ENCODE measurements at places on chromosomes 5 and 9. TPM values are rescaled to one million over a fixed set of nuclear protein-coding genes. Genes with fewer than 3 reads are reported as not detected.

The FOXD4 gene
- total RNA-seq: 0.25 TPM

The ANKRD18A gene
- total RNA-seq: not detected

The SLC36A3 gene
- total RNA-seq: not detected

The SLC34A3 gene
- total RNA-seq: not detected

The FOXD4L5 gene
- total RNA-seq: under 0.01 TPM

The TRUB2 gene
- 25.1 TPM for total RNA-seq

The SLC6A3 gene
- total RNA-seq: not detected

The SPATA31A3 gene
- not detected for total RNA-seq

The SLC4A9 gene
- under 0.01 TPM for total RNA-seq

The RIOK2 gene
- total RNA-seq: 12.6 TPM

The PAEP gene
- total RNA-seq: not detected

The KLF9 gene
- 26.4 TPM for total RNA-seq

The CNTNAP3B gene
- 361 TPM for total RNA-seq

The PCDHGA4 gene
- 1.3 TPM for total RNA-seq

The ELAVL2 gene
- 1.3 TPM for total RNA-seq

The DNAJB5 gene
- 4.8 TPM for total RNA-seq

The GPRIN1 gene
- total RNA-seq: 2.9 TPM

The MEGF10 gene
- 0.16 TPM for total RNA-seq

The DHFR gene
- total RNA-seq: 20.6 TPM

The PCDHGB6 gene
- total RNA-seq: 1.6 TPM

The CNTFR gene
- not detected for total RNA-seq

The GARIN3 gene
- not detected for total RNA-seq

The SNCAIP gene
- 30.0 TPM for total RNA-seq

The RNF208 gene
- 0.16 TPM for total RNA-seq

The SVEP1 gene
- total RNA-seq: 1.4 TPM

The RGMB gene
- total RNA-seq: 10.2 TPM

The LHX3 gene
- total RNA-seq: not detected

The SLC24A2 gene
- not detected for total RNA-seq

The C5orf34 gene
- total RNA-seq: 3.9 TPM

The SLC25A2 gene
- total RNA-seq: 0.16 TPM

The LEAP2 gene
- under 0.01 TPM for total RNA-seq

The LTC4S gene
- not detected for total RNA-seq

The CCDC192 gene
- total RNA-seq: not detected

The IFNB1 gene
- not detected for total RNA-seq

The ATP6V1G1 gene
- 112 TPM for total RNA-seq

The SLC28A3 gene
- total RNA-seq: not detected

The MSANTD3 gene
- 37.6 TPM for total RNA-seq

The WHRN gene
- under 0.01 TPM for total RNA-seq

The NFIB gene
- total RNA-seq: 70.6 TPM

The SLC25A25 gene
- total RNA-seq: 53.8 TPM

The SCGB3A2 gene
- not detected for total RNA-seq

The PRRX2 gene
- total RNA-seq: not detected

The SKP1 gene
- 322 TPM for total RNA-seq

The RECK gene
- 5.5 TPM for total RNA-seq
